Caudate nucleus (tissue), 63 donors: ENCODE measurements at places on chromosomes 3 and 15.

GRCh38 chr3:156433138-156433537 lies 121.8 kb downstream of the SSR3 start:
- no peak for DNase-seq

DNA sequence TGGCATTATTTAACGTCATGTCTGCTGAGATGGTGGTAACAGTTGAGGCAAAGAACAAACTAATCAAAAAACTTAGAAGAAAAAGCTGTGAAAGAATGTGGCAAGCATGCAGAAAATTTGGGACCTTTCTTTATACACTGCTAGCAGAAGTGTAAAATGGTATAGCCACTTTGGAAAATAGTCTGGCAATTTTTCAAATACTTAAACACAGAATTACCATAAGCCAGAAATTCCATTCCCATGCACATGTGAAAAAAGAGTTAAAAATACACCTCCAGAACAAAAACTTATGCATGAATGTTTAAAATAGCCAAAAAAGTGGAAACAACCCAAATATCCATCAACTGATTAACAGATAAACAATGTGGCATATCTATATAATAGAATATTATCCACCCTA lies 613.3 kb downstream of the TBL1XR1 start:
- no peak for DNase-seq

DNA sequence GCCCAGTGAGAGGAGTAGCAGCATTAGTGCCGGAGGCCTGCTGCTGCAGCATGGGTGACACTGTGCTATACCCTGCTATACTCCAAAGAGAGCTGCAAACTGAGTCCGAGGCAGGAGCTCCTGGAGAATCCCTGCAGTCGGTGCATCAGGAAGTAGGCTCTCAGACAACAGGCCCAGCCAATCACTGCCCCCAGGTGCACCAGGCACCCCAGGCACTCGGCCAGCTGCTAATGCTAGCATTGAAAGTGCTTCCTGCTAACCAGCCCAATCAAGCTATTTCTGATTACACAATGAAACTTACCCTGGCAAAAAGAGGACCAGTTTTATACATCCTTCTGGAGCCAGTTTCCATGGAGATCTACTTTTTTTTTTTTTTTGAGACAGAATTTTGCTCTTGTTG lies 45.6 kb upstream of the IREB2 start:
- no peak for DNase-seq

GRCh38 chr3:74089814-74090213 lies 465.1 kb upstream of the PDZRN3 start:
- no peak for DNase-seq

GRCh38 chr3:124876401-124876878 lies 10.7 kb downstream of the ITGB5 start:
- DNase-seq: no peak
